ENCODE measurements at places on chromosomes 13 and 19.

DNA sequence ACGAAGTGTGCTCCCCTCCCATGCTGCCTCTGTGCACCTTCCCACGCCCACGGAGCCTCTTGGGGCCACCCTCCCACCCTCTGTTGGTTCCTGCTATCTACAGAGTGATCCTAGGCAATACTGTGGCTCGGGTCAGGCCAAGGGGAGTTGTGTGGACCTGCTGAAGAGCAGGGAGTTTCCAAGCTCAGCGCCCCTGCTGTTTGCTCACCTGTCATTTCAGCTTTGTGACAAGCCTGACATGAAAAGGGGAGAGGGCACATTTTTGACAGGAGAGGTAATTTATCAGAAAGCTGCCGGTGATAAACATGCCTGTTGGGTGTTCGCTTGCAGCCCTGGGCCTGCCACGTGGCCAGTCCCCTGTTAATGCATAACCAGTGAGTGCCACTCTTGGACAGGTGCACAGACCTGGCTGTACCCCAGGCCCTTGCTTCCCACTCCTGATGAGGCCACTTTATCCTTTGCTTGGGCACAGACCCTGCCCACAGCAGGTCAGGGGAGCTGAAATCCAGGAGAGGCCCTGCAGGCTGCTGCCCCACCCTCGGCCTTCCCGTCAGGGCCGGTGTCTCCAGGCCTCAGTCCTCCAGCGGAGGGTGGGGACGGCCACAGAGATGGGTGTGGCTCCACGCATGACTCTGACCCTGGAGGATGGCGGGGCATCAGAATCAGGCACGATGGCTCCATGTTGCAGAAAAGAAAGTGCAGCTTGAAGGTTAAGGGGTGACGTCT, 201.5 kb upstream of the GPR12 start:
- DNase-seq, result no peak

- no peak for DNase-seq
Observed at GRCh38 chr19:21934131-21934530, 76.6 kb downstream of the ZNF208 start.

GRCh38 chr13:51324714-51325420, 14.6 kb upstream of the SERPINE3 start:
- no peak for DNase-seq

DNA sequence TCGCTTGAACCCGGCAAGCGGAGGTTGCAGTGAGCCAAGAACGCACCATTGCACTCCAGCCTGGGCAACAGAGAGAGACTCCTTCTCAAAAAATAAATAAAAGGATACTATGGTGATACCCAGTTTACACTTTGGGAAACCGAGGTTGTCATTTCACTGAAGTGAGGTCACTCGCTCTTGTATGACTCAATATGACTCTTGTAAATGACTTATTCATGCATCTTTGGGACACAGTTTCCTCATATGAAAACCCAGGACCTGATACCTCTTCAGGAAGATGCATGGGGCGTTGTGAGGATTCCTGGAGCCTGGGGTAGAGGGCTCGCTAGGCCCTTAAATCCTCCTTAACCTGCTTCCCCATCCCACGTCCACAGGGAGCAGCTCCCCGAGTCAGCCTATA, 4.5 kb downstream of the PSMD8 start:
- no peak for DNase-seq

DNA sequence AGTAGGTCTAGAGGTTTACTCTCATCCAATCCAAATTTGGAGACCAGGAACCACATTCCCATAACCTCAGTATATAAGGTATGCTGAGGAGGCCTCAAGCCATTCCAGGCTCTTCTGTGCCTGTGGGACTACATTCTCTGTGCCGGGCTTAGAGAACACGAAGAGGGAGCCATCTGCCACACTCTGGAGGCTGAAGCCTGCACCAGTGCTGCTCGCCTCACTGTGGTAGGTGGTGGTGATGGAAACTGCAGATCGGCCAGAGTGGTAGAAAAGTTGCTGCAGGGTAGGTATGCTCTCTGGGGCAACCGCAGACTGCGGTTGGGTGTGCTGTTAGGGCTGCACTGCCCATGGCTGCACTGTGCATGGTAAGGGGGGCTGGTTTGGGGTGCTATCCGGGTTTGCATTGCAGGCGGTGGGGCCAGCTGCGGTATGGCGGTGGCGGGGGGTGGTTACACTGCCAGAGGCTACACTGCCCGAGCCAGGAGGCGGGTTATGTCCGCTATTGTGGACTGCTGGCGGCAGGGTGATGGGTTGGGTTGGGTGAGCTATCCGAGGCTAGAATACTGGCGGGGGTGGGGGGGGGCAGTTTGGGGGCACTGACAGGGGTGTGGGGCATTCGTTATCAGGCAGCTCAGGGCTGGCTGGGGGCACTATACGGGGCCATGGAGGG, 145.0 kb downstream of the TNFRSF19 start:
- DNase-seq, result no peak

- no peak for DNase-seq
Observed at GRCh38 chr13:50720861-50721671, 122.4 kb downstream of the DLEU7 start.

- no peak for DNase-seq
Observed at GRCh38 chr19:11152318-11153062, 3.1 kb downstream of the SPC24 start.

- no peak for DNase-seq
Observed at GRCh38 chr19:42426643-42427042, 545 bp downstream of the LIPE start.

DNA sequence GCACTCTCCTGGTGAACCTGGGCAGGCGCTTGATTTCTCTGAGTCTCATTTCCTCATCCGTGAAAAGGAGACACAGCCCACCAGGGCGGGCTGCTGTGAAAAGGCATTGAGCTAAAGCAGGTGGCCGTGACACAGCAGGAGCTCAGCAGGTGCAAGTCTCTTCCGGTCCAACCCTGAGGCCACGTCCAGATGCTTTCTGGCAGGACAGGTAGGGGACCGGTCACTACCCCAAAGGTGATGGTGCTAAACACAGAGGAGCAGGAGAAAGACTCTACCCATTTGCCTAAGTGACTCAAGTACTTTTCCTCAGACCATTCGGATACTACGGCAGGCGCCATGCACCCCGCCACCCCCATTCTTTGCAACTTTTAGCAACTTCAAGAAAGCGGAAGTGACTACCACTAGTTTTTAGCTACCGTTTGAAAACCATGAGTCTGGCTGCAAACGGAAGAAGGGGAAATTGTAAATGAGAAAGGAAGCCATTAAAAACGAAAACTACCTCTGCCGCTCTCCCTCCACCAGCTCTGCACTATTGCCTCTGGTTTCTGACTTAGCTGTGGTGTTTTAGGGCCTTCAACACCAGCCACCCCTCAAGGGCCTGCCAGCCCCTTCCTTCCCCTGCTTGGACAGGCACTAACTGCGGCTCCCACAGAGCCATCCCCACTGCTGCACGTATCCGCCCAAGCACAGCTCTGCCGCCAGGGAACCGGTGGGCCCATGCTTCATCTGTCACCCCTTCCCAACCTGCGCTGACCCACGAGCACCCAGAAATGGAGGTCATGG, 4.8 kb downstream of the PPP6R1 start:
- peak; percentile 82 for DNase-seq

- DNase-seq, result no peak
Observed at GRCh38 chr13:39867807-39868206, 212.3 kb downstream of the COG6 start.

DNA sequence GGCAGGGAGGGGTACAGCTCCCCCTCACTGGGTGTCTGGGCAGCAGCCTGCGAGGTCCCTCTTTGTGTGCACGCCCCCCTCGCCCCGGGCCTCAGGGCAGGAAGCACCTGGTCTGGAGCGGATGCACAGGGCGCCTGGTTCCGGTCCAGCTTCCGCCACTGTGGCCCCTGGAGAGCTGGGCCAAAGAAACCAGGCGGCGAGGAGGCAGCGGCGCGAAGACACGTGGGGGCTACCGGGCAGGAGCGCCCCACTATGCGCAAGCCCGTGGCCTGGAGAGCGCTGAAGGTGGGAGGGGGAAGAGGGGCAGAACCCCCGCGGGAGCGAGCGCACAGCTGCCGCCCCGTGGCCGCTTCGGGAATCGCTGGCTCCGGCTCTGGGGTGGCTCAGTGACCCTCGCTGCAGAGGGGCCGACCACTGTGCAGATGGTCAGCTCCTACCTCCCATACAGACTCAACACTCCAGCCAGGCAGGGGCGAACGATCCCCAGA, 1.7 kb upstream of the LYL1 start:
- peak; percentile 98 for DNase-seq

Data from GDM1 (cell line).